Fibroblast of lung (primary cell): ENCODE measurements at places on chromosomes 12 and 14.

DNA sequence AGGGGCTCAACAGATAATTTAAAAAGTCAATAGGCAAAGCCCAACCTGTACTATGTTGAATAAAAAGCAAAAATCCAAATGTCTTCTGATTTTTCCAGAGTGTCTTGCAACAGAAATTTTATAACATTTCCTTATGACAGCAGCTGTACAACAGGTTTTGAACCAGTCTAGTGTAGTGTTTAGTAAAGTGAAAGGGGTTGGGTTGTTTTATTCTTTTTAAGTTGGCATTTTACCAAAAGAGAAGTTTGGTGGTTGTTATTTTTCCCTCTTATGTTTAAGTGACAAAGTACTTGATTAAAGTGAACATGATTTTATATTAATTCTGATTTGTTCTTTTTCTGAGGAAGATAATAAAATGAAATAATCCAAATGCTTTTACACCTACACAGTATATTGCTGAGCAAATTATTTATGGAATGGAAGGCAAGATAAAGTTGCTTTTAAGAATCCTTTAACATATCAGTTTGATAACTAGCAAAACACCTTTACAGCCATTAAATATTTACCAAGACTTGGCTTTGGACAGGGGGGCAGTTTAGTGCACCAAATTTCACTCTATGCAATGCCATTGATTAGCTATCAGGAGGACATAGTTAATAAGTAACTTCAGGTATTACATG is 128.9 kb downstream of the FOXA1 start:
- DNase-seq, result no peak

GRCh38 chr12:126908765-126909142 is 1358.2 kb upstream of the TMEM132C start:
- no peak for DNase-seq

- DNase-seq, result peak; percentile 59
These were observed 317.5 kb upstream of the KITLG start for GRCh38 chr12:88897723-88898122.

- DNase-seq, result no peak
These were observed 99.2 kb upstream of the PWP1 start for GRCh38 chr12:107586256-107586970.

- DNase-seq, result peak; percentile 32
These were observed at the start of gene CHGA for GRCh38 chr14:92922883-92923743. Gene CHGA, plus strand, starts transcription at chr14:92923150. Its CDS starts 210 bp downstream, at chr14:92923360.

GRCh38 chr14:92549859-92550230 is 36.3 kb downstream of the RIN3 start:
- peak; percentile 50 for DNase-seq

- DNase-seq, result no peak
These were observed 27.8 kb downstream of the SNRNP35 start for GRCh38 chr12:123485756-123486155.

GRCh38 chr14:85695300-85695699 is 165.4 kb downstream of the FLRT2 start:
- DNase-seq, result no peak

DNA sequence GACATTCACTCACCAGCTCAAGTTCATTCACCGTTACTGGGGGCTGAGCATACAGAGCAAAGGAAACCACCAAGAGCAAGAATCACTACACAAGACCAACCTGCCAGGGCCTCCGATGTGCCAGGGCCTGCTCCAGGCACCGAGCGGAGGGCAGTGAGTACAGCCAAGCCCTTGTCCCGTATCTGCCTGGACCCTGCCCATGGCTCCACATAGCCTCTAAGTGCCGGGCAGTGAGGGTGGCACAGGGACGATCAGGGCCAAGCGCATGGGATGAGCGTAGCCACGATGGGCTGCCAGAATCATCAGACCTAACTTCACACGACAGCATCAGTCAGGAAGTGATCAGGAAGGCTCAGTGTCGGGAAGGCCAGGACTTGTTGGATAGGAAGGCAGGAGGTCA is 199.6 kb downstream of the BCL11B start:
- DNase-seq, result no peak

- DNase-seq, result peak; percentile 56
These were observed 57.3 kb upstream of the ELK3 start for GRCh38 chr12:96136725-96137378.

DNA sequence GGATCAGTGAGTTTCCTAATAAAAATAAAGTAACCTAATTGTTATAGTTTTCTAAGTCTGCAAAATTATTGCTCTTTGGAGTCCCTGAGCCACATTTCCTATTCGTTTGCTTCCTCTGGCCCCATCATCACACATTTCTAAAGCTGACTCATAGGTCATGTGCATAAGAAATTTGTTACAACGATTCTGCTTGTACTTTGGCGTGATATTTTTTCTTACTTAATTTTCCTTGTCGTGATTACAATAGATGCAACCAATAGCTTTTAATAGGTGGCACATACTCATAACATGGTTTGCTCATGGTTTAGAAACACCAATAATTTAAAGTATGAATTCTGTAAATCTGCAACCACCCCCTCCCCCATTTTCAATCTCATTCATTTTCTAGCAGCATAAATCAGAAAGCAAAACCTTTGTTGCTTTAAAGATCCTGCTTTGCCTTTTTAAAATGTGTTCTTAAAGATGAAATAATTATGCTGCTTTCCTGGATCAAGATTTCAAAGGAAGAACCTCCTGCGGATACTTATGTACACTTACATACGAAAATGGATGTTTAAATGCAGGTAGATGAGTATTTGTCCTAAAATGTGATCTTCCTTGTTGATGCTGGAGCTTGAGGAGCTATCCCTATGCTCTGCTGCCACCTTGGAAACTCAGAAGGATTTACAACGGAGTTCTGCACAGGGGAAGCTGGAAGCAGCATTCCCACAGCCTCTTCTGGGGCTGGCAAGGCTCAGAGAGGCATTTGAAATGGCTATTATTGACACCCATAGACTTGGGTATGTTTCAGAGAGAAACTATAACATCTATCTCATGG is 1.7 kb upstream of the FLRT2 start:
- peak; percentile 93 for DNase-seq

DNA sequence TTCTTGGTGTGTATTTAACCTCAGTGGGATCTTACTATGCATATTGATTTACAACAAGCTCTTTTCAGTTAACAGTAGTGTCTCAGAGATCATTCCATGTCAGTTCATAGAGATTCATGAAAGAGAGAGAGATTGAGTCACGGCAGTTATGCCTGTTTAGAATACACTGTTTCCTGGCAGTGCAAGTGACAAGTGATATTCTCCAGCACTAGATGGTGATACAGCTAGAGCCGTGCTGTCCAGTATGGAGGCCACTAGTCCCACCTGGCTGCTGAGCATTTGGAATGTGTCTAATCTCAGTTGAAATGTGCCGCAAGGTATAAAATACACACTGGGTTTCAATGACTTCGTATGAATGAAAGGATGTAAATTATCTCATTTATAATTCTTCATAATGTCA is 184.4 kb downstream of the SUDS3 start:
- no peak for DNase-seq

- no peak for DNase-seq
These were observed 21.0 kb upstream of the DUSP16 start for GRCh38 chr12:12583510-12584178.

DNA sequence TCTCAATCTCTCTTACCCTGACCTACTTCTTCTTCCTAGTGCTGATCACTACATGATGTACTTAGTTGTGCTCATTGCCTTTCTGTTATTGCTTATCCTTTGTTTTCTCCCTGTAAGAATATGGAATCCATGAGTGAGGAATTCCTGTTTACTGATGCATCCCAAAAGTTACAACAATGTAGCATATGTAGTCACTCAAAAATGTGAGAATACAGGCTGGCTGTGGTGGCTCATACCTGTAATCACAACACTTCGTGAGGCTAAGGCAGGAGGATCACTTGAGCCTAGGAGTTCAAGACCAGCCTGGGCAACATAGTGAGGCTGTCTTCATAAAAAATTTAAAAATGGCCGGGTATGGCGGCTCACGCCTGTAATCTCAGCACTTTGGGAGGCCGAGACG is 8.0 kb upstream of the WDR20 start:
- no peak for DNase-seq

DNA sequence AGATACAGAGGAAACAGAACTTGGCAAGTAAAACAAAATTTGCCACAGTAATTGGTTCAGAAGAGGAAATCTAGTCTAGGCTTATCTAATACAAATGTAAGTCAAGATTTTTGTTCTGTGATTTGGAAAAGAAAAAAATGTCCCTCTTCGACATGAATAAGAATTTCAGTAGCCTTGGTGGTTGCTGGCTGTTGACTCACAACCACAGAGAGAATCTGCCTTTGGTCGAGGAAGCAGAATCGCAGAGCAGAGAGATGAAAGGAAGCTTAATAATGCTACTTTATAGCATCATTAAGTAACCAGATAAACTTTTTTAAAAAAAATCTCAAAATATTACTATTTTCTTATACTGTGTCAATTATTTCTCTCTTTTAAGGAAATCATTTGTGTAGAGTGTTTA is 1096.6 kb downstream of the FLRT2 start:
- no peak for DNase-seq

- no peak for DNase-seq
These were observed 188.0 kb downstream of the FOXN3 start for GRCh38 chr14:89228921-89229639.

- DNase-seq, result no peak
These were observed 466.6 kb downstream of the FOXG1 start for GRCh38 chr14:29233188-29233587.

DNA sequence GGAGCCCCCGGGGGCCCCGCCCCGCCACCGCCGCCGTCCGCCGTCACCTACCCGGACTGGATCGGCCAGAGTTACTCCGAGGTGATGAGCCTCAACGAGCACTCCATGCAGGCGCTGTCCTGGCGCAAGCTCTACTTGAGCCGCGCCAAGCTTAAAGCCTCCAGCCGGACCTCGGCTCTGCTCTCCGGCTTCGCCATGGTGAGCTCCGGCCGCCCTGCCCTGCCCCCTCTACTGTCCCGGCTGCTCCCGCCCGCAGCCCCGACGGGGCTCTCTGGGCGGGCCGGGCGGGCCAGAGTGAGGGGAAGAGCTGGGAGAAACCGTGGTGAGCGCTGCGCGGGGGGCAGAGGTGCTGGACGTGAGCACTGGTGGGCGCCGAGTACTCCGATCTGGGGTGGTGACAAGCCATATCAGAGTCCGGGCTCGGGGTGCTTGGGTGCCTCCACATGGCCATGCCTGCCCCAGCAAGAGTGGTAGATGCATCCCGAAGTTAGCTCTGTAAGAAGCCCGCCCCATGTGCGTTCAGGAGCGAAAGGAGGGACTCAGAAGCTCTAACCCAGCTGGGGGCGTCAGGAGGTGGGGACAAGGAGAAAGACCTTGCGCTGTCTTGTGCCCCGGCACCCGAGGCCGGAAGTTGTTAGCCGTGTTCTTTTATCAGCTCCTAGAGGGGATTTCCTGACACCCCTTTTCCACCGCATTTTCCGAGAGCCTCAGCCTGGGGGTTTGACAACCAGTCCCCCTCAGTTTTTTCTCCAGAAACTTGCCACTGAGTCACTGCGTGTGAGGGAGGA is 717 bp downstream of the ORAI1 start:
- DNase-seq, result peak; percentile 70

- no peak for DNase-seq
These were observed 311.9 kb downstream of the CACNA1C start for GRCh38 chr12:2364631-2365051.

DNA sequence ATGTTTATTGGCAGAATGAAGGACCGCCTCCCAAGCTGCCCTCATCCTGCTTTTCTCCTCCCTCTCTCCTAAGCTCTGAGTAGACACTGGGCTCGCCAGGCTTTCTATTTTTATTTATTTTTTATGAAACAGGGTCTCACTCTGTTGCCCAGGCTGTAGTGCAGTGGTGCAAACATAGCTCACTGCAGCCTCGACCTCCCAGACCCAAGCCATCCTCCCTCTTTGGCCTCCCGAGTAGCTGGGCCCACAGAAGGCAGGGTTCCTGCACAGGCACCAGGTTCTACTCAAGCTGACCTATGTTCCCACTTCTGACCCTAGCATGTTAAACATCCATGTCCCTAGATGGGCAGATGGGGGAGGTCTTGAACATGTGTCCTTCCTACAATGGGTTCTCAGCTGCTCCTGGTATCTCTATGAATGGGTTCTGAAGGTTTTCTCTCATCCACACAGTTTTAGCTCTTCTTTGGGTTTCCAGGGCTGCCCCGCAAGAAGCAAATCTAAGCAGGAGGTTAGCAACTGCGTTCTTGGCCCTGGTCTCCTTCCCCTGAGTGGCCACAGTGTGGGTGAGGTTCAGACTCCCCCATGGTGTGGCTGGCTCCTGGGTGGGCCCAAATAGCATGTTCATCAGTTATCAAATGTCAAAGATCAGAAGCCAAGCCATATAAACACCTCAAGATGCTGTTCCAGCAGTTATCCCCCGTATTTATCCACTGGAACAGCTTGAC is 167.3 kb downstream of the ZFP36L1 start:
- DNase-seq, result no peak

GRCh38 chr12:117362391-117362790 is 965 bp upstream of the NOS1 start:
- no peak for DNase-seq

- peak; percentile 91 for DNase-seq
These were observed 2.2 kb downstream of the DACT1 start for GRCh38 chr14:58639842-58640484.

GRCh38 chr14:24634158-24634557 is at the start of gene GZMB:
Gene GZMB, minus strand, starts transcription at chr14:24634190. Its CDS starts 30 bp downstream, at chr14:24634160.
- DNase-seq, result no peak

GRCh38 chr14:76958980-76959710 is 69.4 kb downstream of the IRF2BPL start:
- DNase-seq, result peak; percentile 95
